ENCODE measurements at places on chromosomes 5 and 9. TPM values are rescaled to one million over a fixed set of nuclear protein-coding genes. Genes with fewer than 3 reads are reported as not detected.

Gene CTSV
- 0.44 TPM for total RNA-seq

Gene MAMDC2
- 9.0 TPM for total RNA-seq

Gene OMD
- 8.9 TPM for total RNA-seq

Gene PPP3R2
- 0.04 TPM for total RNA-seq

Gene TMEM232
- 2.7 TPM for total RNA-seq

Gene CCNJL
- total RNA-seq = 3.8 TPM

Gene EQTN
- 0.13 TPM for total RNA-seq

Gene LCN6
- not detected for total RNA-seq

Gene DMGDH
- 2.0 TPM for total RNA-seq

Gene KCNN2
- total RNA-seq = 4.7 TPM

Gene GPRIN1
- 0.49 TPM for total RNA-seq

Gene COL5A1
- 330 TPM for total RNA-seq

- peak; percentile 97 for DNase-seq
These were observed 15.8 kb upstream of the PSAT1 start for GRCh38 chr9:78280982-78281668.

DNA sequence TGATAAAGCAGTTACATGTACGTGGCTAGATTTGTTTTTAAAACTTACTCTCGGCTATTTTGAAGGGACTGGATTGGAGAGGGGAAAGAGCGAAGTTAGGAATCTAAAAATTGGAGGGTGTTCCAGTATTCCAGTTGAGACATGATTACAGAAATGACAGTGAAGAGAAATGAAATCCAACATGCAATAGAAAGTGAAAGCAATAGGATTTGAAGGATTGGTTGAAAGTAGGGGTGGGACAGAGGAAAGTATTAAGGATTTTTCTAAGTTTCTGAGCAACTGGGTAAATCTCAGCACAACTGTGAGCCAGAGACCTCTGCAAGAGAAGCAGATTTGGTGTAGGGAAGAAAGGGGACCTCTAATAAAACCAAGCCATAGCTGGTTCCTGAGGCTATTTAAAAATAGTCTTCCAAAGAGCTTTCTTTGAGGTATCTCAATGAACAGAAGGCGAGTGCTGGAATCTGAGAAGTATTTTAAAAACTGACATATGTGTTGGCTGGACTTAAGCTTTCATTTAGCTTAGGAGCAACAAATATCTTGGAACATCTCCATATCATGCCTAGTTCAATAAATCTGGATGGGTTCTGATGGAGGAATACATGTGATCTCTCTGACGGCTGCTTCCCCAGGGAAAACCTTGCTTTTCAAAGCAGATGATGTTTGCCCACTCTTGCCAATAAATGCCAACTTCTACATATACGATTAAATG is 110.4 kb upstream of the IFNK start:
- no peak for DNase-seq

DNA sequence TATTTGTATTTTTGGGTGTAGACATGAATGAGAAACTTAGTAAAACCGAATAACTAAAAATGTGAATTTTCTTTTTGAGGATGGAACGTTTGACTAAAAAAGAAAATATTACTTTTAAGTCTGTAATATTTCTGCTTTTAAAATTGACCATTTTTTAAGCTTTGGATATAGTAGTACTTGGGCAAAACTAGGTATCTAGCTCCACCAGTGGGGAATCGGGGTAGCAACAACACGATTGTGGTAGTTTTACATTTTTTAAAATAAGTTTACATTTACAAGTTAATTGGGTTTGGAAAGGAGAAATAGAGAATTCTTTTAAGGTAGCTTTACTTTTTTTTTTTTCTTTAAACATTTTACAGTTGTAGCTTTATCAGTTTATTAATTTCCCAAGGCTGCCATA is 154.4 kb downstream of the MAN2A1 start:
- DNase-seq = no peak

GRCh38 chr9:110293248-110293647 is 36.9 kb upstream of the TXN start:
- no peak for DNase-seq

- DNase-seq = peak; percentile 22
These were observed 15.4 kb upstream of the SMIM15 start for GRCh38 chr5:61177716-61178115.

GRCh38 chr9:27368316-27368985 is 71.5 kb upstream of the EQTN start:
- DNase-seq = peak; percentile 96

DNA sequence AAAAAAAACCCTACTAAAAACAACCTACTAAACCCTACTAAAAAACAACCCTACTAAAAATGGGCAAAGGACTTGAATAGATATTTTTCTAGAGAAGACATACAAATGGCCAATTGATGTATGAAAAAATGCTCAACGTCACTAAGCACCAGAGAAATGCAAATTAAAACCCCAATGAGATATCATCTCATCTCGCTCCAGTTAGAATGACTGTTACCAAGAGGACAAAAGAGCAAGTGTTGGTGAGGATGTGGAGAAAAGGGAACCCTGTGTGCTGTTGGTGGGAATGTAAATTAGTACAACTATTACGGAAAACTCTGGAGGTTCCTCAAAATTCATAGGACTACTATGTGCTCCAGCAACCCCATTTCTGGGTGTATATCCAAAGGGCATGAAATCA is 10.8 kb downstream of the SDHA start:
- no peak for DNase-seq

DNA sequence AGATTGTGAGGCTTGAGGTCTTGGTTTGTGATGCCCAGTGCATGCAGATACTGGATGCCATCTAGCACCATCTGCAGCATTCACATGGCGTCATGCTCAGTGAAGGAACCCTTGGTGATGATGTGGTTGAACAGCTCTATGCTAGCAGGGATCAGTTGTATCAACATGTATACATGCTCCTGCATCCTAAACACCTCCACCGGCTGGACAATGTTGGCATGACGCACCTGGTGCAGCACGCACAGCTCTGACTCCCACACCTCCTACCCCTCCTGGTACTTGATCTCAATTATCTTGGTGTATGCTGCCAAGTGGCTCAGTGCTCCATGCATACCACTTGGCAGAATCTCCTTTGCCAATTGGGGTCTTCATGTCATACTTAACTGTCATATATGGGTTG is 49.1 kb downstream of the MTREX start:
- DNase-seq = no peak

GRCh38 chr5:109939116-109939682 is 249.5 kb downstream of the MAN2A1 start:
- DNase-seq = no peak

GRCh38 chr5:23428705-23429104 is 78.7 kb upstream of the PRDM9 start:
- no peak for DNase-seq

- DNase-seq = no peak
These were observed 71.5 kb upstream of the MTAP start for GRCh38 chr9:21730899-21731298.

GRCh38 chr9:21933281-21933680 is 60.9 kb downstream of the CDKN2A start:
- DNase-seq = no peak

DNA sequence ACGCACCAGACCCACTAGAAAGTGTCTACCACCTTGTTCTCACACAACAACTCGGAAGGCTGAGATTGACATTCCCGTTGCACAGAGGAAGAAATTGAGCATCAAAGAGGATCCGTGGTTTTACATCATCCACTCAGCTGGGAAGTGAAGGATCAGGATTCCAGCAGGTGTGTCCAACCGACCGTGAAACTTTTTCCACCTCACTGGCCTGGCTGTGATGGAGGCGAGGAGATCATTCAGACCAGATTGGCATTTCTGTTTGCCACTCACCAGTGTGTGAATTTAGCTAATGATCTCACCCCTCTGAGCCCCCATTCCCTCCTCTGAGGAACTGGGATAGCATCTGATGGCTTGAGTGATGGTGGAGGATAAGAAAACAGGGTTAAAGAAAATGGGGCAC is 46.7 kb upstream of the CPLX2 start:
- no peak for DNase-seq

DNA sequence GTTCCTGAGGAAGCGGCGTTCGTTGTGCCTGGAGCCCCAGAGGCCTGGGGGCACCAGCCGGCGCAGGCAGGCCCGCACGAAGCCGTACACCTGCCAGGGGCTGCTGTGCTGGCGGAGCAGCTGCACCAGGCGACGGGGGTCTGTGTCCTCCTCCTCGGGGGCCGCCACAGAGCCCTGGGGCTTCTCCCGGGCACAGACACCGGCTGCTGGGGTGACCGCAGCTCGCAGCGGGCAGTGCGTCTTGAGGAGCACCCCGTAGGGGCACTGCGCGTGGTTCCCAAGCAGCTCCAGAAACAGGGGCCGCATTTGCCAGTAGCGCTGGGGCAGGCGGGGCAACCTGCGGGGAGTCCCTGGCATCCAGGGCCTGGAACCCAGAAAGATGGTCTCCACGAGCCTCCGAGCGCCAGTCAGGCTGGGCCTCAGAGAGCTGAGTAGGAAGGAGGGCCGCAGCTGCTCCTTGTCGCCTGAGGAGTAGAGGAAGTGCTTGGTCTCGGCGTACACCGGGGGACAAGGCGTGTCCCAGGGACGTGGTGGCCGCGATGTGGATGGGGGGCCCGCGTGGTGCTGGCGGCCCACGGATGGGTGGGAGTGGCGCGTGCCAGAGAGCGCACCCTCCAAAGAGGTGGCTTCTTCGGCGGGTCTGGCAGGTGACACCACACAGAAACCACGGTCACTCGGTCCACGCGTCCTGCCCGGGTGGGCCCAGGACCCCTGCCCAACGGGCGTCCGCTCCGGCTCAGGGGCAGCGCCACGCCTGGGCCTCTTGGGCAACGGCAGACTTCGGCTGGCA is 1.3 kb downstream of the TERT start:
- DNase-seq = no peak

GRCh38 chr5:73233053-73233460 is 60.1 kb downstream of the TMEM174 start:
- no peak for DNase-seq

DNA sequence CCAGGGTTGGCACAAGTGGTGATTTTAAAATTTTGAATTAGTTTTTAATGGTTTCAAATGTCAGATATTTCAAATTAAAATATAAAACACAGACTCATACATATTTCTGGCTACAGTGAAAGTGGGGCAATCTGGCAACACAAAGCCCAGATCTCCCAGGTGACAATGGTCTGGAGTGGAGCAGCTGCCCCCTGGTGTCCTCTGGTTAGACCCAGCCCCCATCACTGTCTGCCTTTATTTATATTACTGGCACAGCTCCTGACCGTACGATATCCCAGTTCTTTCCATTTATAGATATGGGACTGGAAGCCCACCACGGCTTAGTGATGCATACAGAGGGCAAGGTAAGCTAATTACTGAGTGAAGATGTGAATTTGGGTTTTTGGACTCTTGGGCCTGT is 37.3 kb downstream of the MACIR start:
- DNase-seq = no peak

DNA sequence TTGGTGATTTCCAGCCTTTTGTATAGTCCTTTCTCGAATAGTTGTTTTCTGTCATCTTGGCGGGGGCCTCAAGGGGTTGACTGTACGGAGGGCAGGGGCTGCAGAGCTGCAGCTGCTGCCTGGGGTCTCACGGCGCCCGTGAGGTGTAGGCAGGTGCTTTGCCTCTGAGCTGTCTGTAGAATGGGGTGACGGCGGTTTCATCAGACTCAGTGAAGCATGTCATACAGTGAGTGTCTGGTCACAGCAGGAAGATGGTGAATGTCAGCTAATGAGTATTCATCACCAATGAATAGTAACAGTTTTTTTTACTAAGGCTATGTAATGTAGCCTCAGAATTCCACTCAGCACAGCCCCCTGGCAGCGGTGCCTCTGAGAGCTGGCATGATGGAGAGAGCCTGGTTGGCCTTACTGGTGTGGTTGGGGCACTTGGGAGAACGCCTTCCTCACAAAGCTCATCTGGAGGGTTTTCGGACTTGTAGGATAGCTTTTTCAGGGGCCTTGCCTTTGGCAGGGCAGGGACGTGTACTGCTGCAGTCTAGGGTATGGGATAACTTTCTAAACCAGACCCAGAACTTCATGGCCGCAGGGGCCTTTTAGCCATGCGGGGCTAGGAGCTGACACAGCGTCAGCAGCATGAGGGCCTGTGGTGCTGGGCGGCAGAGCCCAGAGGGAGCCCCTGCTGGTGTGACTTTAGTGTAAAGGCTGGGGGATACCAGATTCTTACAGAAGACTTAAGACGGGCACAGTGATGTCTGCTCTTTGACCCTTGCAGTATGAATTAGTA is 15.0 kb downstream of the TENT4A start:
- no peak for DNase-seq

DNA sequence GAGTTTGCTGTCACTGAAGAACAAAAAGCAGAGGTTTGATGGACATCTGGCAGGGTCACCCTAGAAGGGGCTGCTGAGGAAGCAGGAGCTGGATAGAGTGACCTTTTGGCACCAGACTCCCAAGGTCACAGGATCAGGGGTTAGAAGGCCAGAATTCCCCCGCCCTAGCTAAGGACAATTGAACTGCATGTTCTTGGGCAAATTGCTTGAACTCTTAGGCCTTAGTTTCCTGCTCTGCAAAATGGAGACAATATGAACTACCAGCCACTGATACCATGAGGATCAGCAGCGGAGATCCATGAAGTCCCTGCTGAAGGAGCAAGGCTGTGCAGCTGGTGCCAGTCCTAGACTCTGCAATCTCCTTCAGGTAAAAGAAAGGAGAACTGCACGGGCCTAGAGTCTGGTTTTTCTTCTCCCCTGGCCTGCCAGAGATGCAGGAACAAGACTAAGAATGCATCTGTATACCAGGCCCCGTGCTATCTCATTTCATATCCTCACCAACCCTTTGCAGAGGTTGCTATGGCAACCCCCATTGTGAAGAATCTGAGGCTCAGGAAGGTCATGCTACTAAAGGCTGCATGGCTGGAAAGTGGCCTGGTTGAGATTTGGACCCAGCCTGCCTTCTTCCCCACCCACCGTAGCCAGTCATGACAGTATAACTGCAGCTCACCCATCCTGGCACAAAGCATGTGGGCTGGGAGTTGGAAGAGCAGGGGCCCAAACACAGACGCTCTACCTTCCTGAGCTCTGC is 33.7 kb downstream of the CAMK2A start:
- DNase-seq = peak; percentile 37

- no peak for DNase-seq
These were observed 334.4 kb downstream of the GADD45G start for GRCh38 chr9:89939181-89939580.

DNA sequence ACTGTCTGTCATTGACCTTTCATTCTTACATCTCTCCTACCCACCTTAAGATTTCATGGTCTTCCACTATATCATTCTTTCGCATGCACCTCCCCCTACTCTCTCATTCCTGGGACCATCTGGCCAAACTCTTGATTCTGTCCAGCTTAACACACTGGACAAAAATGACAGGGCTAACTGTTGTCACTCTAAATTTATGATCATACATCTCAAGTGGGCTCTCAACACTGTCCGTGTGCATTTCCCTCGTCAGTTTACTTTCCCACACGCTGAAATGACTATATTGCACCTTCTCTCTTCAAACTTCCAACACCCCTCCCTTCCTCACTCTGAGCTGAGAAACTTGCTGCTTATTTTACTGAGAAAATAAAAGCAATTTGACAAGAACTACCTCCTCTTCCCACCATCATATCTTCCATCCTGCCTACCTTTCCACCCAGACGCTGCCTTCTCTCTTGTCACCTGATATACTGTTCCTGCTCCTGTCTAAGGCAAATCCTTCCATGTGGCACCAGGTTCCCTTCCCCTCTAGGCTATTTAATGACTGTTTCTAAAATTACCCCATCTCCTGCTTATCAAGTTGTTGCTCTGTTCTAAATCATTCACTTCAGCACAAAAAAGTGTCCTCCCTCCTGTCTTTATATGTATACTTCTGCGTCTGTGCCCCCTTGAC is 8.1 kb upstream of the KLF9 start:
- no peak for DNase-seq
